ENCODE measurements at places on chromosomes 4 and X. TPM values are rescaled to one million over a fixed set of nuclear protein-coding genes. Genes with fewer than 3 reads are reported as not detected.

ZBTB49 gene
- total RNA-seq, result 8.2 TPM

TTC29 gene
- total RNA-seq, result not detected

SSX4 gene
- total RNA-seq, result not detected

ADGRG4 gene
- not detected for total RNA-seq

POLR2B gene
- 115 TPM for total RNA-seq

DNA sequence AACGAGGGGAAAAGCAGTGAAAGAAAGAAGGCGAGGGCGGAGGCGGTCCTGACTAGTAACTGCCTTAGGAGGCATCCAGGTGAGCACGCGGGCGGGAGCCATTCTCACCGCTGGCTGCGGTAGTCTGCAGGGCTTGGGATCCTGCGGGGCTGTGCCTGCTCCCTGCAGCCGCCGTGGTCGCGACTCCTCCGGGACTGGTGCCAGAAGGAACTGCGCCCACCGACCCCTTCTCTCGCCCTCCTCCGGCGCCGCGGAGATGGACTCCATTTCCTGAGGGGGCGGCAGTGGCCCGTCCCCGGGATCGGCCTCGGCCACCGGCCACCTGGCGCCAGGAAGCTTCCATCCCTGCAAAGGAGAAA, 543 bp downstream of the NFXL1 start:
- peak overlapping the region; percentile 92 for H3K4me3 ChIP-seq
- peak overlapping the region; percentile 94 for H3K27ac ChIP-seq
- H3K27me3 ChIP-seq, result no peaks in the 10 kb centered on the region
- peak; percentile 41 for DNase-seq

GRCh38 chr4:38560768-38561558, 103.0 kb upstream of the KLF3 start:
- H3K4me3 ChIP-seq, result peak overlapping the region; percentile 47
- H3K36me3 ChIP-seq, result peaks cover 4% of the 10 kb centered on the region
- DNase-seq, result peak; percentile 54
- peak overlapping the region; percentile 22 for H3K27ac ChIP-seq

- H3K27me3 ChIP-seq, result peaks cover 15% of the 10 kb centered on the region
- no peak overlapping the region for H3K27ac ChIP-seq
- no peak overlapping the region for H3K4me3 ChIP-seq
- no peak for DNase-seq
- no peaks in the 10 kb centered on the region for H3K4me1 ChIP-seq
These were observed 3.2 kb downstream of the ADH1C start for GRCh38 chr4:99349338-99349737.

GRCh38 chr4:6942238-6942800, 32.7 kb downstream of the TBC1D14 start:
- H3K4me1 ChIP-seq, result peaks cover 65% of the 10 kb centered on the region
- no peaks in the 10 kb centered on the region for H3K36me3 ChIP-seq
- H3K27ac ChIP-seq, result peak overlapping the region; percentile 95

- H3K27me3 ChIP-seq, result peaks cover 21% of the 10 kb centered on the region
- H3K4me1 ChIP-seq, result no peaks in the 10 kb centered on the region
- no peak overlapping the region for H3K4me3 ChIP-seq
- no peak overlapping the region for H3K27ac ChIP-seq
These were observed 52.8 kb upstream of the POU4F2 start for GRCh38 chr4:146585761-146586333.

- H3K4me1 ChIP-seq, result peaks cover 18% of the 10 kb centered on the region
- no peaks in the 10 kb centered on the region for H3K27me3 ChIP-seq
- no peak for DNase-seq
- H3K27ac ChIP-seq, result no peak overlapping the region
- peaks cover 34% of the 10 kb centered on the region for H3K36me3 ChIP-seq
These were observed 28.7 kb downstream of the RAB28 start for GRCh38 chr4:13455411-13455810.

DNA sequence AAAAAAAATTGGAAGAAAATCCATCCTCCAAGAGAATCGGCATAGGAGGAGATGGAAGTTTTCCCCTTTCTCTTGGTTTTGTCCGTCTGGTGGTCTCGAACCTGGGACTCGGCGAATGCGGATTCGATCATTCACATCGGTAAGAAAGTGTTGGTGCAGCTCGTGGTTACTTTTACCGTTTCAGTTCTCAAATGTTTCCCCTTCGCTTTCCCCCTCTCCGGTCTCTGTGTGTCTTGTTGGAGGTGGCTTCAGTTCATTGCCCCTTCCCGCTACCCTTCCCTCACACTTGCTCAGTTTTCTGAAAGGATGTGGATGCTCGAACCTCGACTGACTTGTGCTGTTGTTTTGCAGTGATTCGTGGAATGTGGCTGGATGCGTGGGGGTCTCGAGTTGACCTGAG, 840 bp downstream of the GRID2 start:
- H3K27ac ChIP-seq, result no peak overlapping the region
- no peak for DNase-seq
- peak overlapping the region; percentile 15 for H3K4me3 ChIP-seq
- H3K4me1 ChIP-seq, result peaks cover 8% of the 10 kb centered on the region

- no peaks in the 10 kb centered on the region for H3K27me3 ChIP-seq
- H3K36me3 ChIP-seq, result no peaks in the 10 kb centered on the region
- no peak for DNase-seq
- no peak overlapping the region for H3K27ac ChIP-seq
- H3K4me3 ChIP-seq, result no peak overlapping the region
These were observed 207.4 kb upstream of the VCX start for GRCh38 chrX:7635604-7636003.

- H3K4me1 ChIP-seq, result peaks cover 67% of the 10 kb centered on the region
- H3K27me3 ChIP-seq, result no peaks in the 10 kb centered on the region
- peaks cover 26% of the 10 kb centered on the region for H3K36me3 ChIP-seq
- H3K4me3 ChIP-seq, result peak overlapping the region; percentile 84
- no peak for DNase-seq
- no peak overlapping the region for H3K27ac ChIP-seq
These were observed 31.6 kb downstream of the KDM6A start for GRCh38 chrX:44904542-44905115.

DNA sequence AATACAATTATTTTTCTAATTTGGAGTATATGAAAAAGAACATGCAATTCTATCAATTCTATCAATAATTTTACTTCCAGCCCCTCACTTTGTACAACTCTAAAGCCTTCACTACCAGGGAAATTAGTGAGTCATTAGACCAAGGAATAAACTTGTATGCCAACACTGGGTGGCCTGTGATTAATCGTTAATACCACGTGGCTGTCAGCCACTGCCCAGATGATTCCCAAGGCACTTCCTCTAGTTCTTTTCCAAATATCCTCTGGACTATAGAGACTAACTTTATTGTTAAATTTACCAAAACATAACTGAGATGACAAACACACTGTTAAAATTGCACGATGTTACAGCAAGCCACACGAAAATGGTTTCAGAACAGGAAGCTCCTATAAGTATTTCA, 45.7 kb downstream of the MID1 start:
- no peak overlapping the region for H3K27ac ChIP-seq
- no peaks in the 10 kb centered on the region for H3K36me3 ChIP-seq
- no peaks in the 10 kb centered on the region for H3K27me3 ChIP-seq

DNA sequence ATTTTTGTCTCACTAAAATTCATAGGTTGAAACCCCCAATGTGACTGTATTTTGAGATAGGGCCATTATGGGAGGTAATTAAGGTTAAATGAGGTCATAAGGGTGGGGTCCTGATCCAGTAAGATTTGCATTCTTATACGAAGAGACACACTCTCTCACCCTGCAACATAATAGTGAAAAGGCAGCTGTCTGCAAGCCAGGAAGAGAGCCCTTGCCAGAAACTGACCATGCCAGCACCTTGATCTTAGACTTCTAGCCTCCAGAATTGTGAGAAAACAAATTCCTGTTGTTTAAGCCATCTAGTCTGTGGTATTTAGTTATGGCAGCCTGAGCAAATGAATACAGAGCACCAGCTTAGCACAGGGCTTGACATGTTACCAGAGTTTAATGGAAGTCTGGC, 17.5 kb upstream of the IGSF1 start:
- no peak for DNase-seq
- H3K27ac ChIP-seq, result no peak overlapping the region
- H3K4me1 ChIP-seq, result no peaks in the 10 kb centered on the region
- no peaks in the 10 kb centered on the region for H3K36me3 ChIP-seq

DNA sequence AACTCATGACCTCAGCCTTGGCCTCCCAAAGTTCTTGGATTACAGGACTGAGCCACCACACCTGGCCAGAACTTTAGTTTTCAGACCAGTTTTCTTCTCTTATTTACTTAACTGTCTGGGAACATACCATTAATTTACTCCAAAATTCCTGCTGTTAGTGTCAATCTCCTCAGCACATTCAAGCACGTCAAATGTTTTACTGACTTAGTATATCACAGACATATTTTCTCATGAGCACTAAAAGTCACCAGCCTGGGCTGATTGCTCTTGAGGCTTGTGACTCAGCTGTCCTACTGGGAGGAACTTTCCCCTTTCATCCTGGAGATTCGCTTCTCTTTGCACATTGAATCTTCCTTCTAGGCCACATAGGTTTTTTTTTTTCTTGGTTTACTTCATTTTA, 109.6 kb downstream of the PCDH18 start:
- no peaks in the 10 kb centered on the region for H3K36me3 ChIP-seq
- H3K27ac ChIP-seq, result no peak overlapping the region
- no peaks in the 10 kb centered on the region for H3K4me1 ChIP-seq
- DNase-seq, result no peak
- H3K4me3 ChIP-seq, result no peak overlapping the region

- no peak overlapping the region for H3K4me3 ChIP-seq
- H3K4me1 ChIP-seq, result no peaks in the 10 kb centered on the region
- peaks cover 9% of the 10 kb centered on the region for H3K27me3 ChIP-seq
- no peaks in the 10 kb centered on the region for H3K36me3 ChIP-seq
- H3K27ac ChIP-seq, result no peak overlapping the region
- DNase-seq, result no peak
These were observed 822.2 kb downstream of the RPA4 start for GRCh38 chrX:97705936-97706335.

DNA sequence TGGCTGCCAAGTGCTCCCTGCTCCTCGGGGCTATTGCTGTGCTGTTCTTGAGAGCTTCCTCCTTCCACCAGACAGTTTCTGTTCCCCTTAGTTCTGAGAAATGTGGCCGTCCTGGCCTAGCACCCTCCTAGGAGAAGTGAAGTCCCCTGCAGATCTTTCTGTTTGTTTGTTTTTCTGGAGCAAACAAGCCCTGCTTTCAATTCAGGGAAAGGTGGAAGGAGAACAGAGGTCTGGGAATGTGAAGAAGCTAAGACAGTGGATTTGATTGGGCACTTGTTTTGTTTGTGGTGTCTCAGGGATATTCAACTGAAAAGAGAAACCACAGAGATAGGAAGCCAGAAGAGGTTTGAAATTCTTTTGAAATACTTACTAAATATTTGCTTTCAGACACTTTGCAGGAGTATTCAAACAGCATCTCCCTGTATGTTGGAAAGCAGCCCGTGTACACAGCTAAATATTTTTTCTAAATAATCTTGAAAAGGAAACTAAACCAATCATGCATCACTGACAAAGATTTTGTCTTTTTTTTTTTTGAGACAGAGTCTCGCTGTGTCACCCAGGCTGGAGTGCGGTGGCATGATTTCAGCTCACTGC, 36.5 kb upstream of the PPM1K start:
- no peaks in the 10 kb centered on the region for H3K27me3 ChIP-seq
- H3K4me1 ChIP-seq, result peaks cover 27% of the 10 kb centered on the region
- H3K27ac ChIP-seq, result peak overlapping the region; percentile 61
- DNase-seq, result peak; percentile 41

- H3K4me1 ChIP-seq, result peaks cover 55% of the 10 kb centered on the region
- no peak overlapping the region for H3K4me3 ChIP-seq
- peaks cover 9% of the 10 kb centered on the region for H3K36me3 ChIP-seq
- peak; percentile 68 for DNase-seq
- H3K27me3 ChIP-seq, result peaks cover 11% of the 10 kb centered on the region
These were observed 17.3 kb downstream of the NIPAL1 start for GRCh38 chr4:48033825-48034413.

GRCh38 chr4:11028334-11028733, 343.8 kb upstream of the CLNK start:
- H3K4me1 ChIP-seq, result no peaks in the 10 kb centered on the region
- H3K4me3 ChIP-seq, result no peak overlapping the region
- no peaks in the 10 kb centered on the region for H3K27me3 ChIP-seq

Data from activated T-cell treated with anti-CD3 and anti-CD28 coated beads, Interleukin-2, amount 50 U/mL, for 72 hours (primary cell).